ENCODE measurements at places on chromosomes 6 and 20. TPM values are rescaled to one million over a fixed set of nuclear protein-coding genes. Genes with fewer than 3 reads are reported as not detected.

DDO gene
- polyA plus RNA-seq, result 0.20 TPM

RSPO3 gene
- not detected for polyA plus RNA-seq

DPPA5 gene
- polyA plus RNA-seq, result not detected

TSHZ2 gene
- polyA plus RNA-seq, result not detected

GHRH gene
- polyA plus RNA-seq, result not detected

FAM83D gene
- 40.1 TPM for polyA plus RNA-seq

ARFGEF3 gene
- polyA plus RNA-seq, result 0.27 TPM

TREM1 gene
- 0.20 TPM for polyA plus RNA-seq

TNF gene
- not detected for polyA plus RNA-seq

STMND1 gene
- 0.05 TPM for polyA plus RNA-seq

BTN2A1 gene
- polyA plus RNA-seq, result 30.4 TPM

BACH2 gene
- polyA plus RNA-seq, result 0.01 TPM

CCN6 gene
- polyA plus RNA-seq, result 0.07 TPM

Data from BJ (cell line).